Activated CD4-positive, CD25-positive, alpha-beta regulatory T cell (primary cell): ENCODE measurements at places on chromosomes 5 and 9.
A peak's percentile ranks its signal among the peaks of the same experiment; 100 is the strongest.

DNA sequence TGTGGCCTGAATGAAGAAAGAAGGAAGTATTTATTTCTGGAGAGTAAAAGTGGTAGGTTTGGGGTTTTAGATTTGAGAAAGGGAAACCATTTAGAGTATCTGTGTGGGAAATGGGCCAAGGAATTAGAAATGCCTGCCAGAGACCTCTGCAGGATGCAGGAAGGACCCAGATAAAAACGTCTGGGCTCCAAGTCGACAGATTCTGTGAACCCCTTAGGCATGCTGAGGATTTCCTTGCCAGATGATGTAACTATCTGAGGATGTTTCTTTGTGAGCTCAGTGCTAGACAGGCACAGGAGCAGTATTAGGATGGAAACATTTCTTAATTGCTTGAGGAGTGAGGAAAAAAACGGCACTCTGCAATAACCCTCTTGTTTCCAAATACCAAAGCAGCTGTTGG, 251.8 kb upstream of the DMRT1 start:
- DNase-seq: no peak

DNA sequence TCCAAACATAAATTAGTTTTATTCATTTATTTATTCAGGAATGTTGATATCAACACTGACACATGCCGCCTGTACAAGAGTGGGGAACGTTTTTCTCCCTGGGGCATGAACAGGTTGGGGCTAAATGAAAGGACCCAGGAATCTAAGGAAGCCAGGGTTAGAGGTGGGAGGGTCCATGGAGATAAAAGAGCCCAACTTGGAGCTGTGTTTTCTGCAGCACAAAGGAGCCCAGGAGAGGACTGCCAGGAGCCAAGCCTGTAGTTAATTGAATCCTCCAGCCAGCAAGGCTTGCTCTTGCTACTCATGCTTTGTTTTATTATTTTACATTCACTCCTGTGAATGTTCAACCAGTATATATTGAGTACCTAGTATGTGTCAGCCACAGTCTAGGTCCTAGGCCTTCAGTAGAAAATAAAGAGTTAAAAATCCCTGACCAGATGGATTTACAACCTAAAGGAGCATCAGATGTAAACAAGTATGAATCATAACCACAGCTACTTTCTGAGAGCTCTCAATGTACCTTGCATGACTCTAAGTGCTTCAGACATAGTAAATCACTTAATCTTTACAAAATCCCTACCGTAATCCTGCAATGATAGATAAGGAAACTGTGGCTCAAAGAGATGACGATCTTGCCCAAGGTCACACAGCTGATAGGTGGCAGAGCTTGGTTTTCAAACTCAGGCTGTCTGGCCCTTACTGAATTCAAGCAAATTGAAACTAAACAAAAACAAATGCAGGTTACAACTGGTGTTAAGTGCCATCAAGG, 69.8 kb downstream of the ASTN2 start:
- no peak for DNase-seq

- no peak for DNase-seq
These were observed 801.6 kb downstream of the KCTD16 start for GRCh38 chr5:144972317-144972716.

GRCh38 chr9:95061916-95062595, 255.5 kb downstream of the FANCC start:
- DNase-seq: no peak

GRCh38 chr5:72438141-72438540, 69.1 kb downstream of the ZNF366 start:
- DNase-seq: no peak

DNA sequence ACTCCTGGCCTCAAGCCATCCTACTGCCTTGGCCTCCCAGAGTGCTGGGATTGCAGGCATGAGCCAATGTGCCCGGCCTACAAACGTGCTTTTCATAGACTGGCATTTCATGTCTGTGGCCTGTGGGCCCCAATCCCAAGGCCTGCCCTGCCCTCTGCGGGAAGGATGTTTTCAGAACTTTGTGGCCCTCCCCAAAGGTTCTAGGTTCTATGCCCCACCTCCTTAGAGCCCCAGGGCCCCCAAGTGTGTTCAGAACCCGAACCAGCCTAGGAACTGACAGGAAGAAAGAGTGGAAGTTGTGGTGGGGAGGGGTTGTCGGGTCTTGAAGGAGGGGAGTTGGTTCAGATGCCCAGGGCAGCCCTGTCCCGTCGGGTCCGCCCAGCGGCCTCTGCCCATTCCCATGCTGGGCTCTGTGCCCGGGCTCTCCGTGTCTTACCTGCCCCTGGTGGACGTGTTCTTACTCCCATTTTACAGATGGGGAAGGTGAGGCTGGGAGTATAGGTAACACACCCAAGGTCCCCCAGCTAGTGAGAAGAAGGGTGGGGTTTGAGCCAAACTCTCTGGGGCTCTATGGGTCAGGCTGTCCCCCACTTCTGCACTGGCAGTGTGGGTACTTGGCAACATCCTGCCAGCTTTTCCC, 175.8 kb upstream of the IER5L start:
- DNase-seq: no peak

DNA sequence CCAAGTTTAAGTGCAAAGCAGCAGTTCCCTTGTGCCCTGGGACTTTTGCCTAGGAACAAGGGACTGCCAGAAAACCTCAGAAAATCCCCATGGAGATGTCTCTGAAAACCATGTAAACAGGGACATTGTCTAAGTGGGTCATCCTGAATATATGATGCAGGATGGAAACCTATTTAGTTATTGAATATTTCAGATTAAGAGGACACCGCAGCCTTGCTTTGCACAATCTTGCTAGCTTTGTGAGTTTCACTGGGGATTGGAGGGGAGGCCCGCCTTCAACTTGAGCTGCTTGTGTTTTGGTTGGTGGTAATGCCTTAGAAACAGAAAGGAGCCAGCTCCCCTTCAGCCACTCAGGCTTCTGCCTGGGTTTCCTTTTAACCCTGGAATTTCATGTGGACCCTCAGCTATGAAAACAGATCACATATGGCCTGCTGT, 112.8 kb downstream of the C9orf152 start:
- no peak for DNase-seq

GRCh38 chr5:671459-672328, 21.5 kb downstream of the TPPP start:
- peak; percentile 46 for DNase-seq

GRCh38 chr5:125499636-125500332, 753.3 kb upstream of the ZNF608 start:
- no peak for DNase-seq

- no peak for DNase-seq
These were observed 13.9 kb upstream of the BASP1 start for GRCh38 chr5:17203329-17204132.

- no peak for DNase-seq
These were observed 28.9 kb upstream of the GSN start for GRCh38 chr9:121239071-121239470.

DNA sequence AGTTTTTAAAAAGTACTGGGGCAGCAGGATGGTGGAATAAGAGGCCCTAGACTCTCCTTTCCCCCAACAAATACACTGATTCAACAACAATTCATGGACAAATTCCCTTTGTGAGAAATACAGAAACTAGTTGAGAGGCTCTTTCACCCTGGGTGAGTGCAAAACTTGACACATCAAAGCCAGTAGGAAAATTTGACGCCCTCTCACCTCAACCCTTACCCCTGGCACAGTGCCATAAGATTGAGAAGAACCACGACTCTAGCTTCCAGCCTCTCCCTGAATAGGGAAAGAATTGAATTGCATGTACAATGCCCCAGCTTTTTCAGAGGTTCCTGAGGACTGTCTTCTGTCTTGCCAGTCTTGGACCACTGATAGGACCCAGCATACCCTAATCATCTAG, 12.3 kb downstream of the KIF4B start:
- DNase-seq: no peak

DNA sequence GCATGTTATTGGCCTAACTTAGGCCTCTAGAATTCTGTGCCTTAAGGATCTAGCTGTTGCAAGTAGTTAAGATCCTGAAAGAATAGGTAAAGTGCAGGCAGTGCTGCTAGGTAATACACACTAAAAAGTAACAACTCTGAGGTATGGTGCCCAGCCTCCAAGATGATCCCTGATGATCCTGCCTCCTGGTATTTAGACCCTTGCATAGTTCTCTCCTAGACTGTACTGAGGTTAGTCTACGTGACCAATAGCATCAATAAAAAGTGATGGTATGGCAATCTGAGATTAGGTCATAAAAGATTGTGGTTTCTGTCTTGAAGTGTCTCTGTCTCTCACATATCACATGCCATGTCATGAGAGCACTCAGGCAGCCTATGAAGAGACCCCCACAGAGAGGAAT, 9.2 kb downstream of the TSTD2 start:
- DNase-seq: no peak

DNA sequence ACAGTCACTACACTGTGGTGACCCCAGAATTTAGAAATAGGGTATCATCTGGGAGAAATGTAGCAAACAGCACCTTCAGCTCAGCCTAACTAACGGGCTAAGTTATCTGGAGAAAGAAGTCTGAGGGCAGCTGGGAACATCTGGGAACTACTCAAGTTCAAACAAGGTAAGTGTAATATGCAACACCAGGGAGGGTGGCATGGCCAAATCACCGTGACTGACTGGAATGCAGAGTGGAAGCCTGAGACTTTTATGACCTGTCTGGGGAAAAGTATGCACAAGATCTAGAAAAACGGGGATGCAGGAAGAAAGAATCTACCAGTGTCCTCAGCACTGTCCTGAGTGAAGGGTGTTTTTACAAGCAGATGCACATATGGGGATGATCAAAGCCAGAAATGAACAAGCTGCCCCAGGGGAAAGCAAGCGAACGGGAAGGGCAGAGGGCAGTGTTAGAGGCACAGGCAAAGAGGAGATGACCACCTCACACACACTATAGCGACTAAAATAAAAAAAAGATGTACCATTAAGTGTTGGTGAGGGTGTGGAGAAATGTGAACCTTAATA, 59.9 kb downstream of the SERINC5 start:
- DNase-seq: no peak

GRCh38 chr5:169646856-169647255, 9.8 kb downstream of the DOCK2 start:
- no peak for DNase-seq

- no peak for DNase-seq
These were observed 33.3 kb upstream of the SPDL1 start for GRCh38 chr5:169550227-169550626.

GRCh38 chr9:133074111-133074651, 12.4 kb downstream of the CEL start:
- DNase-seq: no peak

DNA sequence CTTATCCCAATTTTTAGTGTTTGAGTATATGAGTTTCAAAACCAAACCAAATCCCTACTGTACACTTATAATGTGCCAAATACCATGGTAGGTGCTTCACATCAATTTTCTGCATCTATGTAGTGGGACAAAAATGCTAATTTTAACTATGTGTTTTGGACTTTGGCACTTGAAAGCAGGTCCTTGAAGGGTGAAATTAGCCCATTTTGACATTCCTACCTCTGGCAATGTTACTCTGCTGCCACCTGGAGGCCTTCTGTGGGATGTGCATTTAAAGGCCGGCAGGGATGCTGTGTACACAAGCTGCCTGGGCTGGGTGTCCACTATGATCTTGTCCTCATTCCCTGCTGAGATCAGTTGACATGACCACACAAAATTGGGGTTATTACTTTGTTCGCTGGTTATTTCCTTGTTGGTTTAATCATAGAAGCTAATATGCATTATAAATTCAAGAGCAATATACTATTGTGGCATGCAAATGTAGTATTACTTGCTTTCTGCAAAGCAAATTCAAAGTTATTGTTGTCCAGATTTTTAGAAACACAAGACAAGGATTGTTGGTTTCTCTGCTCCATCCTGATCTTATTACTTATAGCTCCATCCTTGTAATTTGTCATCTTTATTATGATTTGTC, 166.8 kb downstream of the ARHGEF28 start:
- peak; percentile 25 for DNase-seq

DNA sequence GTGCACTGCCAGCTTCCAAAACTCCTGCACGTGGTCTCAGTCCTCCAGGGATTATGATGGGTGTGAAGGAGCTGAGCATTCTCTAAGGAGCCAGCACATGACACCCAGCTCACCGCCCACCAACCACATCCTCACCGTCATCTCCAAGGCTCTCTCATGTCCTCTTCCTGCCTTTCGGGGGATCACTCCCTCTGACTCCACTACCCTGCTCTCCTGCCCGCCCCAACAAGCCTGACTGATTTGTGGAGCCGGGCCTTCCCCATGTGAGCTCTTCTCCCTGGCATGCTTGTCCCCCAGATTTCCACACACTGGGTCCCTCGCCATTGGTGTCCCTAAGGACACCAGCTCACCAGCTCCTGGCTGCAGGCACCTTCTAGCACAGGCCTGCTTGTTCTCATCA, 1.9 kb downstream of the ABO start:
- DNase-seq: no peak

DNA sequence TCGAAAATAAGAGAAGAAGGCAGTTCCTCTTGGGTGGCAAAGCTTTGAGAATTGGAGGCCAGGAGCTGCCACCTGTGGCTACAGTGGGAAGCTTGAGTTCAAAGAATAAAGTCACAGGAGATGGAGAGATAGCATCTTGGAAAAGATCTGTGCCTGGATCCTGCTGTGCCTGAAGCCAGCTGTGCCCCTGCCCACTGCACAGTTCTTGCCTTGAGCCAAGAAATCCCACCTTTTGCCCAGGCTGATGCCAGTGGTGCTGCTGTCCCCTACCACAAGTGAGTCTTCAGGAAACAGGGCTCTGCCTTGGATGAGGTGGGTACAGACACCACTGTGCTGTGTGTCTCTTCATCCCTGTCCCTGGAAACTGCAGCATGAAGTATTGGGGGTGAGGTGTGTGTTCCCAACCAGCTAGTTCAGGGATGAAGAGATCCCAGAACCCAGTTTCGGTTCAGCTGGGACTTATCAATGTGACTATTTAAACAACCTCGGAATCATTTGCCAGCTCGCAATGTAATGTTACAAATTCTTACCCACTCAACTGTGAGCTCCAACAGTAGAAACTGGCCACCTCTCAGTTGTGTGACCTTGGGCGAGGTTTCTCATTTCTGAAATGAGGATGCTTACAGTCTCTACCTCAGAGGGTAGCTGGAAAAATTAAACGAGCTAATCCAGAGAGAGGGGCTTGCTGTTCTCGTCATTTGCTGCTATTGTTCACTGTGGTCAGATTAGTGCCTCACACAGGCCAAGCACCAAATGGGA, 5.9 kb downstream of the IER5L start:
- no peak for DNase-seq

DNA sequence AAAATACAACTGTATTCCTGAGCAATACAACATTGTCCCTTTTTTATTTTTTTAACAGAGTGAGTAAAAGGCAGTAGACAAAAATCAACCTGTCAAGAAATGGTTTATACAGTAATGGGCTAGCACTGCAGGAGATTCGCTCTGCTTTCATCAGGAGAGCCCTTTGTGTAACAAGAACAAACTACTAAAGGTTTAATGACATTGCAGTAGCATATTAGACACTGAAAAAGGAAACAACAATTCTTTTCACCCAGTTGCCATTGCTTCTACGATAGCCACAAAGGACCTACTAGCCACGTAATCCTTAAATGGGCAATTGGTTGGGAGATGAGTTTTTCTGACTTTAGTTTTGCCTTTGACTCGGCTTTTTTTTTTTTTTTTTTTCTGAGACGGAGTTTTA, 319.8 kb upstream of the TRPM3 start:
- no peak for DNase-seq

DNA sequence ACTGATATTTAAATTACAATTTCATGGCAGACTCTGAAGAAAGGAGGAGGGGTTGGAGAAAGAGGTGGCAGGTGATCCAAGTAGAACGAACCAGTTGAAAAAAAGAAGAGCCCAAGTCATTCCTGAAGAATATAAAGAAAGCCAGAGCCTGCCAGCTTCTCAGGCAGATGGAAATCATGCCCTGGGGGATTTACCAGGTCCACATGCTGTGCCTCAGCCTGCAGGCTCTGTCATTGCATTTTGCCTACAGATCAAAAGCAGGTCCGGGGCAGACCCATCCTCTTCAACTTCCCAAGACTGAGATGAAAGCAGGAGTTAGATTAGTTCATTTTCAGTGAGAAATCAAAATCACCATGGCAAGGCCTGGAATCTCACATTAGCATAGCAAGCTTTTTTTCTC, 48.5 kb downstream of the GDNF start:
- no peak for DNase-seq
